CD4-positive, alpha-beta memory T cell (primary cell): ENCODE measurements at places on chromosomes 16 and 17.

DNA sequence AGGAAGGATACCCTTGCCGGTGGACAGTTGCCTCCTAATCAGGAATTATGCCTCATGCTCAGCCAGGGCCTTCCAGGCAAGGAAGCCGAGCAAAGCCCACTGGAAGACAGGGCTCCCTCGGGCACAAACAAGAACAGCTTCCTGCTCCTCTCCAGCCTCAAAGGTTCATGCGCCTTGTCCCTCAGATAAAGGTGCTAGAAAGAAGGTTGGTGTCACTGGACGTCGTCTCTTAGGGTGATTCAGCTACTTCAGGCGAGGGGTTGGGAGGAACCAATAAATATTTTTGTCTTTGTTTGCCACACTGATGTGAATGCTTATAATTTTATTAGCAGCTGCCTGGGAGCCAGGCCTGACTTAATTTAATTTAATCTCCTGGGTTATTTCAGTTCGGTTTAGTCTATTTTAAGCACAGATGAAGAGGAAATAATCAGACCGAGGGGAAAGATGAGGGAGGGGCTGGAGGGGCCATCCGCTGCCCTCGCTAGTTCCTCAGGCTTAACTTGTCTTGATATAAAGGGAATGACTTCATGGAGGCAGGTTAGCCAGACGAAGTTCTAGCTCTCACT is 171.8 kb upstream of the CACNG5 start:
- no peak for DNase-seq

DNA sequence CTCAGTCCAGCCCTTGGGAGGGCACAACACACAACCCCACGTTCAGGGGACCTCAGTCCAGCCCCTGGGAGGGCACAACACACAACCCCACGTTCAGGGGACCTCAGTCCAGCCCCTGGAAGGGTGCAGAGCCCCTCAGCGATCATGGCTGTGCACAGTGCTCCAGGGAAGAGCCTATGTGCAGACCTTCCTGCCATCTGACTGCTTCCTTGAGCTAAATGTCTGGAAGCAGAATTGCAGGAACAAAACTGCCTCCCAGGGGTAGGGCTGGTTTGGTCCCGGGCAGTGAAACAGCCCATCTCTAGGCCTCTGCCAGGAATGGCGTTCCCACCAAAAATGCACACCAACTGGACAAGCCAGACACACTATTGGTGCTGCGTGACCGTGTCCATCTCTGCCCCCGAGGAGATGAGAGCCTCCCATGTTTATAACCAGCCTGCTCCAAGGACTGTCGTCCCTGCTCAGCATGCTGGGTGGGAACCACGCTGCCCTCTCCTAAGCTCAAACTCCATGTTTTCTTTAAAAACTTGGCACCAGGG is 44.0 kb downstream of the ZNF276 start:
- no peak for DNase-seq

GRCh38 chr17:19565817-19566575 is 32.3 kb downstream of the SLC47A1 start:
- DNase-seq = no peak

DNA sequence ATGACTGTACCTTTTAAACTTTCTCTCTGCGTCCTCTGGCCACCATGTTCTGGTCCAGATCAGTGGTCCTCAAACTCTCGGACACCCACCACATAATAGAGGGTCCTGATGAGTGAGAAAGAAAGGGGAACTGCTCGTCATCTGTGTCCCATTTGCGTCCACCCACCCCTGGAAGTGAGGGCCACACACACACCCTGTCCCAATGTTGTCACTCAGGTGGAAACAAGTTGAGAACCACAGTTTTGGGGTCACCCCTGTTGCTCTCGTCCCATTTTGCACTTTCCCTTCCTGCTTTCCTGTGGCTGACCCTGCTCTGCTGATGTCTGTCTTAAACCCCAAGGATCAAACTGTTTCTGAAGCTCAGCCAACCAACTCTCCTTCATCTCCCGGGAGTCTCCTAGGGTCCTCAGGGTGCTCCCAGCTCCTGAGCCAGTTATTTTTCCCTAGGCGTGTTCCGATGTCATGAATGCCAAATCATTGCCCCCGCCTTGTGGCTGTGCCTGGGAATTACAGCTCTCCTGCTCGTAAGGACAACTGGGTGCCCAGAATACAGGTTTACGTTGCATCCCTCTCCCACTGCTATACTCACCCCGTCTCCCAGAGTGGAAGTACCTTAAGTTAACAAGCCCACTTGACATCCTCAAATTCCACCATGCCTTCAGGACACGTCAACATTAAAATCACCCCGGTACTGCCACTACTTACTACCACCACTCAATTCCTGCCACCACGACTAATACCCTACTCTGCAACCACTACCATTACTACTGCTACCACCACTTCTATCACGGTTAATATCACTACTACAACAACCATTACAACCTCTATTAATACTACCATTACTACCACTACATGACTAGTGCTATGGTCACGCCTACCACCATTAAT is 26.0 kb upstream of the HNF1B start:
- DNase-seq = no peak

GRCh38 chr17:19388791-19389785 is 2.1 kb upstream of the MFAP4 start:
- no peak for DNase-seq

- DNase-seq = no peak
These were observed 505.0 kb downstream of the GRIN2A start for GRCh38 chr16:9677301-9677653.

GRCh38 chr17:76816590-76817135 is 51.5 kb upstream of the MGAT5B start:
- DNase-seq = peak; percentile 63

GRCh38 chr17:83081684-83082201 is 2.3 kb downstream of the METRNL start:
- DNase-seq = peak; percentile 12

DNA sequence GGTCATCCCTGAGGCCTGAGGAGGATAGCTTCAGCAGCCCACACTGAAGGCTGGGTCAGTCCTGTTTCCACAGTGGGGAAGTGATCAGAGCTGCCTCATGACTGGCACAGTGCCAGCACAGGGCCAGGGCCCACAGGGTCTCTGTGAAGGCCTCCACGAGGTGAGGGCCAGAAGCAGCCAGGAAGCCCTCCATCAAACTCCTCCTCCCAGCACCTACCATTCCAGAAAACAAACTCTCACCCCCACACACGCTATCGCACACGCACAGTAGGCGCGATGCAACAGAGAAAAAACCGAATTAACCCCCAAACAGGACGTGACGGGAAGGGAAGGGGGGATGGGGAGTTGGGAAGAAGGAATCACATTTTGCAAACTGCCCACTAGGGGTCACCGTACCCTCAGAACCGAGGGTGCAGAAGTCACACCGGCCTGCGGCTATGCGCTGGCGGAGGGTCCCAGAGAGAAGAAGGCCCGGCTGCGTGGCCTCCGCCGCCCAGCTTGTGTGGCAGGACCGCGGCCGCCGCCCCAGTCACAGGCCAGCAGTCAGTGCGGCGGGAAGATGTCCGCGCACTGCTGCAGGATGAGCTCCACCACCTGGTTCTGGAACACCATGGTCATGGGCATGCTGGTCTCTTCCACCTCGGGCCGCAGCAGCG is 37.6 kb downstream of the ARHGAP27 start:
- peak; percentile 36 for DNase-seq

GRCh38 chr17:64572682-64573154 is 65.9 kb downstream of the CEP95 start:
- DNase-seq = peak; percentile 22

GRCh38 chr17:74946641-74947040 is 10.9 kb downstream of the OTOP3 start:
- no peak for DNase-seq
